NCI-H1417 treated with DMSO at 0.1 percent for 48 hours (cell line): ENCODE measurements at places on chromosomes 11 and 22.

- DNase-seq: no peak
These were observed 119.9 kb upstream of the TMEM45B start for GRCh38 chr11:129695571-129696308.

- no peak for DNase-seq
These were observed 28.7 kb upstream of the TRPC6 start for GRCh38 chr11:101612481-101612880.

GRCh38 chr22:35643991-35644390 is 4.3 kb upstream of the APOL6 start:
- no peak for DNase-seq

DNA sequence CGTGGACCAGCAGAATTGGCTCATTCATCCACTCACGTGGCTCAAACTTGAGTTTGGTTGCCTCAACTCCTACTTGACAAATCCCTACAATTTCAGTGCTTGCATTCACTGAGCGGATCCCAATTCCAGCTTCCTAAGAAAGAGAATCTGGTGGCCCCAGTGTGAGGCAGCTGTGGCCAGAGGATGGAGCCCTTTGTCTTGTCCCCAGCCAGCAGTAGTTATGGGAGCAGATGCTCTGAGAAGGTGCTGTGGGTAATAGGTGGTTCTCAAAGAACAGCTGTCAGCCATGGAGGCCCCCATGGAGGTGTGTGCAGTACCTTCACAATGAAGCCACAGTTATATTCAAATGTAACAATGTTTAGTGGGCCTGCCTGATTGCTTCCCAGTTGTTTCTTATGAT is 39.3 kb downstream of the KREMEN1 start:
- no peak for DNase-seq

- no peak for DNase-seq
These were observed 367.6 kb downstream of the DYNC2H1 start for GRCh38 chr11:103476874-103477273.
